NCI-H1436 (cell line): ENCODE measurements at places on chromosomes 3 and 15.

- DNase-seq: no peak
These were observed 255.6 kb upstream of the ZNF717 start for GRCh38 chr3:76040946-76041345.

DNA sequence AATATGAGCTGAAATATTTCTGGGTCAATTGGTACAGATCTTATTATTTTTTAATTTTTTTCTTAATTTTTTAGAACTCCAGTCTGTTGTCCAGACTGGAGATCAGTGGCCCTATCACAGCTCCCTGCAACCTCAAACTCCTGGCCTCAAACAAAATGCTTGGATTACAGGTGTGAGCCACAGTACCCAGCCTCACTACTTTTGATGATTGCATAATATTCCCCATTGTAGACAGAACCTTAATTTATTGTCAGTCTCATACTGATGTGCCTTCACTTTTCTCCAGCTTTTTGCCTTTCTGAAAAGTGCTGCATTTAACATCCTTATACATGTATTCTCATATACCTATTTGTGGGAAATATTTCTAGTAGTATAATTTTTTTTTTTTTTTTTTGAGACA lies 144.9 kb downstream of the LIPC start:
- DNase-seq: no peak

GRCh38 chr15:49187549-49188245 lies 17.6 kb downstream of the GALK2 start:
- no peak for DNase-seq

DNA sequence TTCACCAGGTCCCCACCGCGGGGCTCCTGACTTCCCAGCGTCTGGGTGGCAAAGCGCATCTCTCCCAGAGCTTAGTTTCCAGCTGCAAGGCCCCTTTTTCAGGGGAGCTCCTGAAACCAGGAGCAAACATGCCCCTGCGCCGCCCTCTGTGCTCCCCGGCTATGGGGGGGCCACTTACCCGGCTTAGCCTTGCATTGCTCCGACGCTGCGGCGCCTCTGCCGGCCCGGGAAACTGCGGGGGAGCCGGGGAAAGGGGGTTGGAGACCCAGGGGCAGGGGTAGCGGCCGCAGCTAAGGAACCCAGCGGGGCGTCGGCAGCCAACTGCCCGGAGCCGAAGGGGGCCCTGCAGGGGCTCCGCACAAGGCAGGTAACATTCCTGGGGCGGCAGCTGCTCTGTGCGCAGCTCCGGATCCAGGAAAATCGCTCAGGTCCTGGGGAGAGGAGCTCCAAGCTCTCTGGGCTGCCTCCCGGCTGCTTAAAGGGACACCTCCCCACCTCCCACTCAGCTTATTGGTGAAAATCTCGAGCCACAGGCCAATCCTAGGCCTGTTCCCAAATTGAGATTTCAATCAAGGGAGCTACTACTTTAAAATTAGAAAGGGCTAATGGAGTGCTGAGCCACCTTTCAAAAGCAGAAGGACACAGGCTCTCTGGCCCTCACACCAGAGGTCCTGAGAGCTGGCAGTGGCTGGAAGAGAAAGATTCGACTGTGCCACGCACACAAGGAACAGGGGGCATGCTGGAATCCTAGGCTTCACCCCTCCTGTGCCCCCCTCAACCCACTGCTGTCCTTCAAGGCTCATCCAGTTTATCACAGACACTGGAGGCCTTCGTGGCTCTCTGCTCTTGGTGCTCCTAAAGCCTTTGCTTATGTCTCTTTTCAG lies 42.7 kb upstream of the PRICKLE2 start:
- no peak for DNase-seq

DNA sequence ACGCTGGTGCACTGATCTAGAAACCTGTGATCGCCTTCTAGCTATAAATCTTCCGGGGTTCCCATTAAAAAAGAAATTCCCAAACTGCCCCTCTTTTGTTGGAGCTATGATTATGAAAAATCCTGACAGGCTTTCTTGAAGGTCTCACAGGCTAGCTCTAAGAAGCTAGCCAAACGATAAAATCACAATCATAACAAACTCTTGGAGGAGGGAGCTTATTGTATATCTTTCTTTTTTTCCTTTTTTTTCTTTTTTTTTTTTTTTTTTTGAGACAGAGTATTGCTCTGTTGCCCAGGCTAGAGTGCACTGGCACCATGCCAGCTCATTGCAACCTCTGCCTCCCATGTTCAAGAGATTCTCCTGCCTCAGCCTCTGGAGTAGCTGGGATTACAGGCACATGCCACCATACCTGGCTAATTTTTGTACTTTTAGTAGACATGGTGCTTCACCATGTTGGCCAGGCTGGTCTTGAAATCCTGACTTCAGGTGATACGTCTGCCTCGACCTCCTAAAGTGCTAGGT lies 72.0 kb downstream of the MYO1E start:
- no peak for DNase-seq

- DNase-seq: no peak
These were observed 41.3 kb upstream of the MAP4 start for GRCh38 chr3:48057521-48057920.

DNA sequence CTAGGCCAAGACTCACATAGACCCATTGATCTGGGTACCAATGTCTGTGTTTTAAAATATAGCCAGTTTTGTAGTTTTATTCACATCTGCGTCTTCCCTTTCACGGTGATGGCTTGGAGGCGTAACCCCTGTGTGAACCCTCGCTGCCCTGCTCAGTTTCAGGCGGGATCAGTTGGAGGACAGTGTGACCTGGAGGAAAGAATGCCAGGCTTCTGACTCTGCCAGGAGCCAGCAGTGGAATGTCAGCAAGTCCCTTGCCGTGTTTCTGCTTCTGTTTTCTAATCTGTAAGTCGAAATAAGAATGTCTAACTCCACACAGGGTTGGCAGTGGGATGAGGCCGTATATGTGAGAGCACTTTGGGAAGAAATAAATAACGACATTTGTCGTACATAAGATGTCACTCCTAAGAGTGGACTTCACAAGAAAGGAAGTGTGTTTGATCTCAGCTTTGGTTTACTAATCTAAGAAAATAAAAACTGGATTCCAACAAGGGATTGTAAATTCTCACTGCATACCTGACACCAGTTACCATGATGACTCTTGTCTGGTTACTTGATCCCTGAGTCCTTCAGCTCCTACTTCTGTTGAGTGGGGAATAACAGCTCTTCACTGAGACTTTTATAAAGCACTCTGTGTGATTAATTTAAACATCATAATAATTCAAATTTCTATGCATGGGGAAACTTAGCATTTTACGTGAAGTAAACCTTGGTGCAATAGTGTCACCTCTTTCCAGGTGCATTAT lies 6.3 kb upstream of the CA12 start:
- no peak for DNase-seq

DNA sequence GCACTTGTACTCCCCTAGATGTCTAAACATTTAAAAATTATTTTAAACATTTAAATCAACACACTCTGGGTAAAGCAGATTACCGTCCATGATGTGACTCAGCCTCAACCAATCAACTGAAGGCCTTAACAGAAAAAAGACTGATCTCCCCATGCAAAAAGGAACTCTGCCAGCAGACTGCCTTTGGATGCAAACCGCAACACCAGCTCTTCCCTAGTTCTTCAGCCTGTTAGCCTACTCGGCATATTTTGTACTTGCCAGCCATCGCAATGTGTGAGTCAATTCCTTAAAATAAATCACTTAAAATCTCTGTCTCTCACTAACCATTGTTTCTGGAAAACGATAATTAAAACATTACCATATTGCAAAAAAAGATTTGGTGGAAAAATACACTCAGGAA lies 375.9 kb downstream of the RSL24D1 start:
- no peak for DNase-seq

- DNase-seq: no peak
These were observed 1.6 kb downstream of the LNP1 start for GRCh38 chr3:100402891-100403290.
